T-cell (primary cell): ENCODE measurements at places on chromosomes 4 and X. TPM values are rescaled to one million over a fixed set of nuclear protein-coding genes. Genes with fewer than 3 reads are reported as not detected.

The PPID gene
- 26.2 TPM for total RNA-seq

The VEGFC gene
- total RNA-seq, result not detected

The STPG2 gene
- total RNA-seq, result not detected

The IL15 gene
- total RNA-seq, result 7.0 TPM

The RNF150 gene
- 0.30 TPM for total RNA-seq

The TKTL2 gene
- not detected for total RNA-seq

The DOK7 gene
- not detected for total RNA-seq

The EMD gene
- total RNA-seq, result 80.4 TPM

The PRKG2 gene
- total RNA-seq, result 0.49 TPM

The CHRNA9 gene
- total RNA-seq, result not detected

The LGI2 gene
- not detected for total RNA-seq

The FAM9C gene
- total RNA-seq, result not detected

The ABLIM2 gene
- 5.5 TPM for total RNA-seq

The HS6ST2 gene
- not detected for total RNA-seq

The CT47B1 gene
- not detected for total RNA-seq

The RIBC1 gene
- total RNA-seq, result 1.6 TPM

The TMEM154 gene
- total RNA-seq, result 23.3 TPM

The NDNF gene
- total RNA-seq, result not detected

The NAT8L gene
- 0.15 TPM for total RNA-seq

The SMIM43 gene
- not detected for total RNA-seq

The PPP4R3C gene
- not detected for total RNA-seq

The CCDC120 gene
- 8.5 TPM for total RNA-seq

The MGAT4D gene
- not detected for total RNA-seq

The CLCN3 gene
- total RNA-seq, result 30.8 TPM

The RBMXL3 gene
- total RNA-seq, result not detected

The CXCL11 gene
- not detected for total RNA-seq

The SPANXB1 gene
- total RNA-seq, result not detected

The TCP11X1 gene
- not detected for total RNA-seq

The MSX1 gene
- total RNA-seq, result not detected

The TMEM31 gene
- total RNA-seq, result not detected

The HTR2C gene
- not detected for total RNA-seq

The CLGN gene
- total RNA-seq, result 0.38 TPM

The ACSL4 gene
- total RNA-seq, result 23.8 TPM

The MAGEA10 gene
- not detected for total RNA-seq

The XK gene
- total RNA-seq, result 0.18 TPM

The CYP2U1 gene
- total RNA-seq, result 3.3 TPM

The DAPP1 gene
- total RNA-seq, result 14.3 TPM

The CD40LG gene
- total RNA-seq, result 24.9 TPM

The IL2RG gene
- 306 TPM for total RNA-seq

The GLOD5 gene
- not detected for total RNA-seq

The MAGEB10 gene
- not detected for total RNA-seq

The CT45A1 gene
- not detected for total RNA-seq

The DUSP21 gene
- not detected for total RNA-seq

The PAGE2 gene
- not detected for total RNA-seq
